ENCODE measurements at places on chromosomes 6 and 20.

GRCh38 chr6:113068570-113068969, 721.4 kb downstream of the RFPL4B start:
- no peak for DNase-seq

DNA sequence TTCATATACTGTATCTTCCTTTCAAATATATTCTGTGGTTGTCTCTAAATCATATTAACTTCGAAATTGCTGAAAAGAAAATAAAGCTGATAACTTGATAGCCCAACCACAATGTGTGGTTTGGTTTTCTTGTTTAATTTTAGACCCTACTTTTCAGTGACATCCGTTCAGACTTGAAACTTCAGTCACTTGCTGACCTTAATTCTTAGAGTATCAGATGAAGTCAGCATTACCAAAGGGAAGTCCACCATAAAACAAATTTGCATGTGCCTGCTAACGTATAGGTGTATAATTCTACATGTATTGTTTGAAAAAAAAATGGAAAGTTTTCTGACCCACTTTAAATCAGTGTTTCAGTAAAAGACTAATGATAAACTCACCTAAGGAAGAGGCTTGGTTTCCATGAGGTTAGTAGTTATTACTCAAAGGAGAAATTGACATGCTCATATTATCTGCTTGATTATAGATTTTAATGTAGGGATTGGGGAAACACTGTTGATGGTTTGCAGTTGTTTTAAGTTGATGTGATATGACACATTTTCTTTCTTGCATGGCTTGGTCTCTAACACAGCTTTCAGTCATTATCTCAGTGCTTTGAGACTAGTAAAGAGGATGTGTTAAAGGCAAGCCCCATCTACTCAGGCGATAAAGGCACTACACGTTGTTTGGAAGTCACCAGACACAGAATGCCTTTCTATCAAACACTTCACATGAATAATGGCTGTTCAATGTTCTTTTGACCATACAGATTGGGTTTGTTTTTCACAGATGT, 5.2 kb upstream of the IL17A start:
- DNase-seq = no peak

DNA sequence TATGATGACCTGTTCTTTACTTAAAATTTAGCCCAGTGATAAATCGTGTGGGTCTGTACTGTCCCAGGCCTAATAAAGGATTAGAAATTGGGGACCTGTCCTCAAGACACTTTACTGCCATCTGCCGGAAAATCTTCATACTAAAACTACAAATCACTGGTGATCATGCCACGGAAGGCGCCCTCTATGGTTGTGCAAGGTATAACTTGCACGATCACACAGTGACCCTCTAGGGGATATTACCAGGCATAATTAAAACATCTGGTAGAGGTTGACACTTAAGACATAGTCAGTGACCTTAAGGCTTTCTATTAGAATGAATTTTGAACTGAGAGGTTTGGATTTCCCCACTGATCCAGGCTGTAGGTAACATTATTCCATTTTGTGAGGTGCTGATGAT, 172.6 kb downstream of the BMP2 start:
- DNase-seq = no peak

DNA sequence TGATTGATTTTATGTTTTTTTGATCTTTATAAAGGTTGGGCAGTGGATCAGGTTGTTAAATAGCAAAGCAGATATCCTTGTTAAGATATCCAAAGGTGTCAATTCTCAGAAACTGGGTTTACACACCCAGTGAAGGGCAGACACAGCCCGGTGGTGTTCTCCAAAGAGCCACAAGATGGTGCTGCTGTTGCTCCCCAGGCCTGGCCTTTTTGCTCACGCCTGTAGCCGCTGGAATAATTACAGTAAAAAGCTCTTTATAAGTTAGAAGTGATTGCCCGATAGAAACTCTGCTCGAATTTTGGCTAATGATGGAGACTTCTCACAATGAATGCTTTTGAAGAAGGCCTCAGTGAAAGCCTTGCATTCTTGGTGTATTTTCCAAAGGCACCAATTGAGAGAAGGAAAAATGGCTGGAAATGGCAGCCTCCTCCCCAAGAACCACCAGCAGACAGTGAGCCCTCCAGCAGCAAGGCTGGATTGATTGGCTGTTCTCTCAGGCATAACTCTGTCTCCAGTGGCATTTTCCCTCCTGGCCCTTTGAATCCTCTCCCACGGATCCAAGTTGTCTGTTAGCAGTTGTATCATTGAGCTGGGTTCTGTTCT, 120.5 kb upstream of the CHD6 start:
- DNase-seq = peak; percentile 8

- no peak for DNase-seq
Measured at GRCh38 chr20:995170-995569, 6.9 kb downstream of the RSPO4 start.

GRCh38 chr6:6823568-6824224, 235.2 kb downstream of the LY86 start:
- no peak for DNase-seq

GRCh38 chr6:5638666-5639065, 368.1 kb downstream of the NRN1 start:
- no peak for DNase-seq

DNA sequence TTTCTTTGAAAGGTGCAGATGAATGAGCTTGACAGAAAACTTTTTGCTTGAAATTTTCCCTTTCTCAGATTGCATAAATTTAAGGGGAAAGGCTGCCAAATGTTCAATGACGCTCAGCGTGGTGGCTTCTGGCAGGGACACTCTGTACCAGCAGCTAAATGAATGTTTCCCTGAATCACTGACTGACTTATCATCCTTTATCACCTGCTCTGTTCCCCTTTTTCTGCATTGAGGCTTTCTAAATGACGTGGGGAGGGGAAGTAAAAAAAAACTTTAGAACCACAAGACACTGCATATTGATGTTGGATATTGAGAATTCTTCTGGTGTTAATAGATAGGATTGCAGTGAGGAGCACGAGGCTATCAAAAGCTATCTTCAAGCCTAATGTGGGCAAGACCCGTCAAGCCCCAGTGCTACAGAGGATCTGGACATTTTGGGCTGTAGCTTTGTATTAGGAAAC, 46.9 kb upstream of the ENPP5 start:
- DNase-seq = no peak
